Stimulated activated CD4-positive, alpha-beta T cell treated with anti-CD3 and anti-CD28 coated beads, TNF-alpha, amount 100 ng/mL, for 24 hours (primary cell): ENCODE measurements at places on chromosomes 5 and 9.

- DNase-seq = no peak
Measured at GRCh38 chr5:36665628-36666027, 59.2 kb downstream of the SLC1A3 start.

- no peak for DNase-seq
Measured at GRCh38 chr9:18490641-18491370, 16.9 kb downstream of the ADAMTSL1 start.

DNA sequence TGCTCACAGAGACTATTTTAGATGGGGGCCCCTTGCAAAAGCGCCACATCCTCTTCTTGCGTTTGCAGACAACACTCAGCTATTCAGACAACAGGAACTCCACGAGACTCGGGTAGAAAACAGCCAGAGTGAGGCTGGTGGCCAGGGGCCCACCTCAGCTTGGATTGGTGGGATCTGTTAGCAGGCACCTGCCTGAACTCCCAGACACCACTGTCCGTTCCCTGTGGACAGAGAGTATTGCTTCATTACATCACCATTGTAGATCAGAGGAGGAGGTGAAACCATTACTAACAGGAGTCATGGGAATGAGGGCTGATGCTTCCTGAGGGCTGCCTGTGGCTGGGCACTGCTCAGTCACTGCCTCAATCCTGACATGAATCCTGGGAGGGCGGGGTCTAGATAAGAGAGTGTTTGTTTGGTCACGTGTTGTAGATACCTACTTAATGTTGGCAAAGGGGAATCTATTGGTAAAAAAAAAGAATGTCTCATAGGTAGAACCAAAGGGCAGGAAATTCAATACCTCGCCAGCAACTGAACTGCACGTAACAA is 4.4 kb upstream of the RAPGEF1 start:
- no peak for DNase-seq

DNA sequence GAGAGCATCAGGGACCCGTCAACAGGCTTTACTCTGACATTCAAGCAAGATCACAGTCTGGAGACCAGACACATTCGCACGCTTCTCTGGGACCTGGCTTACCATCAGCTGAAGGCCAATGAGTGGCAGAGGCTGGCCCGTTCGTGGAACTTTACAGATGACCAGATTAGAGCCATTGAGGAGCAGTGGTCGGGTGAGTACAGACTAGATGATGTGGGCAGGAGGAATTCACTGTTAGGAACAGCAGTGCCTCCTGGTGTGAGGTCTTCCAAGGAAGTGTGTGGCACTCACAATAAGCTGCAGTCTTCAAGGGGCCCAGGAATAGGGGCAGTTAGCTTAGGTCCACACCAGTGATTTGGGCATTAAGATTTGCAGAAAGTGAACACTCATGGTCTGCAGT is 50.4 kb downstream of the POC5 start:
- DNase-seq = no peak
